ENCODE measurements at places on chromosomes 7 and 10.

DNA sequence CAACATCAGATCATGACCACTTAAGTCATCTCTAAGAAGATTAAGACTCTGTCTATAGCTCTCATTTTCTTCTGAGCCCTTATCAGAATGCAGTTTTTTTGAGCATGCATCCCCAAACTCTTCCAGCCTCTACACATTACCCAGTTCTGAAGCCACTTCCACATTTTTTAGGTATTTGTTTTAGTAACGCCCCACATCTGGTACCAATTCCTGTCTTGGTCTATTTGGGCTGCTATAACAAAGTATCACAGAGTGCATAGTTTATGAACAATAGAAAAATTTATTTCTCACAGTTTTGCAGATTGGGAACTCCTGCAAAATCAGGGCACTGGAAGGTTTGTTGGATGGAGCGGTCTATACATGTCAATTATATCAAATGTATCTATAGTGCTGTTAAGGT, 107.7 kb upstream of the KCND2 start:
- no peak for DNase-seq

- DNase-seq = no peak
These were observed 11.9 kb downstream of the SFXN4 start for GRCh38 chr10:119153661-119154060.

- DNase-seq = no peak
These were observed 2.1 kb upstream of the DHX32 start for GRCh38 chr10:125883211-125883610.

- DNase-seq = no peak
These were observed 230.4 kb downstream of the ACTR3B start for GRCh38 chr7:152989889-152990380.

GRCh38 chr7:157693071-157693520, 356.3 kb downstream of the DNAJB6 start:
- DNase-seq = no peak

GRCh38 chr7:127885843-127886242, 145.4 kb downstream of the LRRC4 start:
- DNase-seq = no peak

DNA sequence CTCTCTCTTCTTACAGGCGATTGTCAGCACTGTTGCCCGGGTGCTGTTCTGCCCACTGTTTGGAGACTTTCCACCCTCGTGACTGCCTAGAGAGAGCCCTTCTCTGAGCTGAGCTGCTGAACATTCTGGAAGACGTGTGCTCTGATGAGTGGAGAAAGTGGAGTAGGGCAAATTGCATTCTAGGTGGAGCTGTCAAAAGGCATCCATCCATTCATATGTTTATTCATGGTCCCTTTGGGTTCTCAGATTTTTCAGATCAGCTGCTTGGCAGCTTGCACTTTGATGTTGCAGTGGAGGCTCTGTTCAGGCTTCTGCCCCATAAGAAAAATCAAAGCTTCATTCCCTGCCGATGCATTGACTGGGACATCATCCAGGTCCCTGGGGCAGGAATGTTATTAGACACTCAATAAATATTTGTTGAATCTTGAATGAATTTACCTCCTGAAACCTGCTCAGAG, 120.7 kb upstream of the EEPD1 start:
- DNase-seq = no peak

DNA sequence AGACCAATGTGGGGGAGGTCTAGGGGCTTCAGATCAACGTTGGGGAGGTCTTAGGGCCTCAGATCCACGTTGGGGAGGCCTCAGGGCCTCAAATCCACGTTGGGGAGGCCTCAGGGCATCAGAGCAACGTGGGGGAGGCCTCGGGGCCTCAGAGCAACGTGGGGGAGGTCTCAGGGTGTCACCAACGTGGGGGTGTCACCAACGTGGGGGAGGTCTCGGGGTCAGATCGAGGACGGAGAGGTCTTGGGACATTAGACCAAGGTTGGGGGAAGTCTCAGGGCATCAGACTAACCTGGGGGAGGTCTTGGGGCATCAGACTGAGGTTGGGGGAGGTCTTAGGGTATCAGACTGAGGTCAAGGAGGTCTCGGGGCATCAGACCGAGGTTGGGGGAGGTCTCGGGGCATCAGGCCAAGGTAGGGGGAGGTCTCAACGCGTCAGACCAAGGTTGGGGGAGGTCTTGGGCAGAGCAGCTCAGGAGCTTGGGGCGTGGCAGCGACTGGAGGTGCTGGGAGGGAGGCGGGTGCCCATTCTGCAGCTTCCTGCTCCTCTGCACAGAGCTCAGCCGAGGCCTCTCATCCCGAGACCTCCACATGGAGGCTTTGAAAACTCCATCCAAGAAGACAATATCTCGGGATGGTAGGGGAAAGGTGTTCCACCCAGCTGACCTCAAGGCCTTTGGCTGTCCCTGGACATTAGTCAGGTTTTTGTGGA, 159.8 kb downstream of the WDR37 start:
- DNase-seq = no peak

- no peak for DNase-seq
These were observed 36.6 kb downstream of the AMZ1 start for GRCh38 chr7:2724453-2725177.

GRCh38 chr7:143321734-143322133, 5.8 kb downstream of the CLCN1 start:
- DNase-seq = no peak

DNA sequence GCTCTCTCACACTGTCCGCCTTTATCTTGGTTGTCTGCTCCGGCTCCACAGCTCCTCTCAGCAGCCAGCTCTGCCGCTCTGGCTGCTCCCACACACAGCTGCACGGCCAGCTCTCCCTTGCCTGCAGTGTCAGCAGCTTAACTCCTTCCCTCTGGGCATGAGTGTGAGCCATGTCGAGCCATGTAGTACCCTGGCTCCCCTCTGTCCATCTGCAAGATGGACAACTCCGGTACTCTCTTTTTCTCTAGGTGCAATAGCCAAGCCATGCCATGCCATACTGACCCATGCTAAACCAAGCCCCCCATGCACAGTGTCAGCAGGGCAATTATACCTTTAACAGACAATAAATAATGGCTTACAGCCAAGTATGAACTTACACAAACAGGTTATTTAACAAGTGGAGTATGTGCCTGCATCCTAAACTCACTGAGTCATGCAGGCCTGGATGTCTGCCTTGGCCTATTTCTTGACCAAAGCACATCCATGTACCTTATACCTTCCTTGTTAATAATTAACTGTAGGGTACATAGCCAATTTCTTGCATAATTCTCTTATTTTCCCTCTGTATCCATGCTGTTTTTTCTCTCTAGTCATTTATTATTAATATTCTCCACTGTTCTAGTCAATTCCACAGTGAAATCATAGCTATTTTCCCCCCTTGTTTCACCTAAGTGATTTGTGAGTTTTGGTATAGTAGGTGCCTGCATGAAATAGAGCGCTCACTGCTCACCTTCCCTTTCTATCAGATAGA, 170.9 kb downstream of the CDK14 start:
- DNase-seq = no peak

Data from activated gamma-delta T cell treated with Interleukin-2 at 50 U/mL for 16 hours (primary cell).